ENCODE measurements at places on chromosomes 2 and 18. TPM values are rescaled to one million over a fixed set of nuclear protein-coding genes. Genes with fewer than 3 reads are reported as not detected.

The SYT4 gene
- total RNA-seq: not detected

DNA sequence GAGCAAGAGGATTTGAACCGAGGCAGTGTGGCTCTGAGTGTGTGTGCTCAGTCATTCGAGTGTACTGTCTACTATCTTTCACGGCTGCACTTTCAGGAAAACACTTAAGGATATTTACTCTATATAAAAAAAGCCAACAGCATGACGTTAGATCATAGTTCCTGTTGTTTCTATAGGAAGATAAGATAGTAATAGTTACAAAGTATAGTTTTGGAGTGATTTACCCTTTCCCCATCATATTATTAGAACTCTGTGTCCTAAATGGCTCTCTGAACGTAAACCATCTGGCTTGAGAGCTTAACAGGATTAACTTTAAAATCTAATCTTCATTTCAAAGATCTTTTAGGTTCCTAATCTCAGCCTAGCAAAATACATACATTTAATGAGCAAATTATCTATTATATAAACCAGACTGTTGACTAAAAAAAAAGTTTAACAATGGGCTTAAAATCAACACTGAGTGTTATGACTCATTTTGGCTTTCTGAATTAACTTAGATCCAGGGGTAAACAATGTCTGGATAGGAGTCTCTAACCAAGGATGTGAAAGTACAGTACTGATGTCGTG is 150.3 kb upstream of the DNMT3A start:
- DNase-seq: peak; percentile 15

GRCh38 chr2:235390816-235391194 is 103.0 kb upstream of the AGAP1 start:
- DNase-seq: no peak

DNA sequence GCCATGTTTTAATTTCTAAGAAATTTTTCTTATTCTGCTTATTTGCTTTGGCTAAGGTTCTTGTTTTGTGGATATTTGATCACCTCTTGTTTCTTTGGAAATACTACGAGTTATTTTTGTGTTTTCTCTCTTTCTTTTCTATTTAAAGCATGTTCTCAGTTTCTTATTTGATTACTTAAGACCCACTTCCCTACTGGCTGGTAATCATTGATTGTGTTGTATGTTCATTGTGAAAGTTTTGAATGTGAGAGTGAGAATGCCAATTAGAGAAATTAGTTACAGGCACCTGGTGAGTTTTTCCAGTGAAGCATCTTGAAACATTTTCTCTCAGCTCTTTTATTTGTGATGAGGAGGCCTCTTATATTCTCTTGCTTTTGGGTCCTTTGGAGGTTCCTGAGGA is 226.7 kb upstream of the MC4R start:
- no peak for DNase-seq

- DNase-seq: no peak
Observed at GRCh38 chr2:80378-80777, 34.1 kb upstream of the FAM110C start.

- peak; percentile 34 for DNase-seq
Observed at GRCh38 chr18:73679941-73680712, 467.5 kb downstream of the FBXO15 start.

The GAD1 gene
- 9.9 TPM for total RNA-seq

DNA sequence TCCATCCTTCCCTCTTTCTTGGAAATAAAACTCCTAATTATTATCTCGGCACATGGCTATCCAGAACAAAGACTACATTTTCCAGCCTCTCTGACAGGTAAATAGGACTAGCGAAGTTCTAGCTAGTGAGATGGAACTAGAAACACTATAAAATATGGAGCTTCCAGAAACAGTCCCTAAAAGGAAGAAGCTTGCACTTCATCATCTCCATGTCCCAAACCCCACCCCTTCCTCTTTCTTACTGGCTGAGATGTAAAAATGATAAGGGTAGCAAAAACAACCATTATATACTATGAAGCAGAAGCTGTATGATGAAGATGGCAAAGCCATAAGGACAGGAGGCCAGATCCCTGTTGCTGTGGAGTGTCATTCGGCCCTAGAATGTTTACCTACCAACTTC is 11.7 kb upstream of the ACTR2 start:
- DNase-seq: no peak

DNA sequence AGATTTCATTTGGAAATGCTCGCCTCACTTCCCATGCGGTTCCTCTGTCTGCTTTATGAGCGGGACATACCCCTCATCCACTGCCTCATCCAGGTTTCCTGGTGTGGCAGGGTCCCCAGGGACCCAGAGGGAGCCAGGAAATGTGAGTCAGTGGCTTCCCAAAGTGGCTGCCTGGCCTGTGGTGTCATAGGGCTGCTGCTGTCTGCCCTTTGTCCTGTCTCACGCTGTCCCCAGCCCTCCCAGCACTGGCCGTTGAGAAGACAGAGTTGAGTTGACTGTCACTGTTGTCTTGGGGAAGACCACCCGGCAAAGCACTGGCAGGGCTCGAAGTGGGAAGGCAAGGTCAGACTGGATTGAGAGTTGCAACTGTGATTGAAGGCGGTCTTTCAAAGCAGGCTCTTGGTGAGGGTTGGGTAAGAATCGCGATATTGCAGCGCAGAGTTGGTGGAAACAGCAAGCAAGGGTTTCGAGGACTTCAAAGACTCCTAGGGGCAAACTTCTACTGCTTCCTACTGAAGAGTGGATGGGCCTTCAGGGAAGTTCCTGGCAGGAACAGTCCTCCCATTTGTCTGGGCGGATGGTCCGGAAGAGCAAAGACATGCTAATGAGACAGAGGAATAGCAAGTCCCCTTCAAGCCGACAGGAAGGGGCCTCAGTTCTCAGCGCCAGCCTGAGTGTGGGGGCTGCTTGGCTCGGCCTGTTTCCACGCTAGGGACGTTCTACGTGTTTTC is 33.9 kb downstream of the RAB31 start:
- DNase-seq: peak; percentile 75

- DNase-seq: no peak
Observed at GRCh38 chr2:68458981-68459380, 8.1 kb downstream of the FBXO48 start.

DNA sequence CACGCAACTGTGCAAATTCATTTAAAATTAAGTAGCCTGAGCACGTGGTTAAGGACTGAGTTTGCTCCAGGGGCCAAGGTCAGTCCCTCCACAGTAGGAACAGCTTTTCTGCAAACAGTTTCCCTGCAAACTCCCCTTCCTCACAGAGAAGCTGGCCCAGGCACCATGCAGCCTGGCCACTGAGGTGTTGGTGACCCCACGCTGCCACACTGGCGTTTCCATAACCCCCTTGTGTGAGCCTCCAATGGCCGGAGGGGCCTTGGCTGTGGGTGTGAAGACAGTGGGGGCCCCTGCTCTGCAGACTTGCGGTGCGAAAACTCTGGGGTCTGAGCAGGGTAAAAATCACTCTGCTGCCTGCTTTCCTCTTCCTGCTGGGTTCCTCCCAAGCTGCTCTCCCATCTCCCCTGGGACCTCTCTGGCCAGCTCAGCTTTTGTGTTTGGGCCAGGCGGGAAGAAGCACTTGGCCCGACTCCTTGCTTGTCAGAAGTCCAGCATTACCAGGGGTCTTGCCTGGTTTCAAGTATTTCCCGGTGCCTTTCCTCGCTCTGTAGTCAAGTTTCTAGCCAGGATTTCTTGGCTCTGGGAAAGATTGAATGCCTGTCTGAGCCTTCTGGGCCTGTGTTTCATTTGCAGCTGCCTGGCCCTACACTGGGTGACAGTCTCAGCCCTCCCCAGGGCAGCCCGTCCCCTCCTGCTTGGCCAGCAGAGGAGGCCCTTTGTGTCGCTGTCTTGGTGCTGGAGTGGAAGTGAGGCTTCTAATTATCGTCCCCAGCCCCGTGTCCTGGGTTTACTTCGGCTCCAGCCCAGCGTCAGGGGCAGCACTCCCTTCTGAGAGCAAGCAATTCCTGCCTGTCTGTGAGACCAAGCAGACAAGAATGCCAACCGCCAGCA is 131.4 kb upstream of the SLC1A4 start:
- DNase-seq: no peak

DNA sequence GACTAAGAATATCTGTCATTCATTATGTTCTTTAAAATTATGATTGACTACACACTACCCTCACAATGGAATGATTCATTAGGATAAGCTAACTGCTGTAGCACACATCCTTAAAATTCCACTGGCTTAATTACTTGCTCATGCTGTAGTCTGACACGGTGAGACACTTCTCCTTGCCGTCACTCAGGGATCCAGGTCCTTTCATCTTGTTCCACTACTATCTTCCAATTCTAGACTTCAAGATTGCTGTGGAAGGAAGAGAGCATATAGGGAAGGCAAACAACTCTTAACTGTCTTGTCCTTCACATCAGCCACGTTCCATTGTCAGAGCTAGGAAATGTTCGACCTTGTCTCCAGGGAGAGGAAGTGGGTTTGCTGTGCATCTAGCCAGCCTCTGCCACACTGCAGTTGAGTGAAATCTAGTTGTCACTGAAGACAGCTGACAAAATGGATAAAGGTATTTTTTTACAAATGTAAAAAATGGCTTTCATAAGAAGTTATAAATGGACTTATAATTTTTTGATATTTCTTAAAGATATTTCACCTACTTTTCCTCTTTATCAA is 30.1 kb downstream of the GREB1L start:
- DNase-seq: no peak
